NCI-H524 treated with DMSO at 0.1 percent for 48 hours (cell line): ENCODE measurements at places on chromosomes 3 and 15.

- no peak for DNase-seq
Measured at GRCh38 chr15:43241100-43241499, 20.3 kb upstream of the EPB42 start.

GRCh38 chr15:49286649-49287404 lies 116.8 kb downstream of the GALK2 start:
- DNase-seq: no peak

DNA sequence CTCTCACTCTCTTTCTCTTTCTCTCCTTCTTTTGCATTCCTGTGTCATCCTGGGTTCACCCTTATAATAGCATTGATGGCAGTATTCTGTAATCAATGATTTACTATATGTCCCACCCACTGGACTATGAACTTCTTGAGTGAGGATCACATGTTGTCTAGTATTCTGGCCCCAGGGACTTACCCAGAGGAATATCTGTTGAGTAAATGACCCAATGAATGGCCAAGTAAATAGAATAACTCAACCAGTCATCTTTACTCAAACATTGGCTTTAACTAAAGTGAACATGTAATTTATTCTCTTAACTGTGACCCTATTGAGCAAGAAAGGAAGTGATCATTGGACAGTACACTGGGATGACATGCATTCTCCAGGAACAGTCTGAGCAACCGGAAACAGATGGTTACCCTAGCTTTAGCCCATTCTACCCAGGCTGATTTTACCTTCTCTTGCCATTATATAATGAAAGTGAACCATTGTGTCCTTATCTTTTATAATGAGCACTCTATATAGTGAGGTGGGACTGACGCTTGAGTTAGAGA lies 94.5 kb upstream of the SOX14 start:
- DNase-seq: no peak

DNA sequence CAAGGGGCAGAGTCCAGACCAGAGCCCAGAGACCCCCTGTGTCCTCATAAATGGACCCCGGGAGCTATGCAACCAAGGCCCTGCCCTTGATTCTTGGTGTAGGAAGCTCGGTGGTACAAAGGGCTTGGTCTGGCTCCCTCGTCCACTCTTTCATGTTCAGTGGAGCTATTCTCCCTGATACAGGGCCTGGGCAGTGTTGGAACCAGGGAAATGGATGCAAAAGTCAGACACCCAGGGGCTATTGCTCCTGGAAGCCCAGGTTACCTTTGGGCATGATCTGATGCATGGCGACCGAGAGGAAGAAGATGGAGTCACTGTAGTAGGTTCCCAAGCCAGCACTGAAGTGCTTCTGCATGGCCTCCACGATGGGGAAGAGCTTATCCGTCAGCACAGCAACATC lies 44.5 kb downstream of the XXYLT1 start:
- DNase-seq: no peak

- no peak for DNase-seq
Measured at GRCh38 chr3:12483872-12484197, 445 bp upstream of the TSEN2 start.

DNA sequence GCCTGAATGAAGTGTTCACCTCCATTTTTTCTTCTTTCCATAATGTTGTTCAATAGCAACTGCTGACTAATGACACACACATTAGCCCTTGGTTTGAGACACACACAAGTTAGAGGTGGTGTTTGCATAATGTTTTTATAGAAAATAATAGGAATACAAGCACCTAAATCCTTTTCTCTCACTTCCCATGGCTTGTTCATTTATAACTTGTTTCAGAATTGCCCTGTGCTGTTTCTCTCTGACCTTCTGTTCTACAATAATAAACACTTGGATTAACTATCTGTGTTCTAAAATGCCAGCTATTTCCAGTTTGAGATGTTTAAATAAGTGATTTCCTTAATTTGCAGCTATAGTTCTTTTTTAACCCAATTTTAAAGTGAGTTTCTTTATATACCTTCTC lies 525.1 kb upstream of the ROBO2 start:
- DNase-seq: no peak

- DNase-seq: no peak
Measured at GRCh38 chr3:30649572-30650318, 43.3 kb downstream of the TGFBR2 start.

DNA sequence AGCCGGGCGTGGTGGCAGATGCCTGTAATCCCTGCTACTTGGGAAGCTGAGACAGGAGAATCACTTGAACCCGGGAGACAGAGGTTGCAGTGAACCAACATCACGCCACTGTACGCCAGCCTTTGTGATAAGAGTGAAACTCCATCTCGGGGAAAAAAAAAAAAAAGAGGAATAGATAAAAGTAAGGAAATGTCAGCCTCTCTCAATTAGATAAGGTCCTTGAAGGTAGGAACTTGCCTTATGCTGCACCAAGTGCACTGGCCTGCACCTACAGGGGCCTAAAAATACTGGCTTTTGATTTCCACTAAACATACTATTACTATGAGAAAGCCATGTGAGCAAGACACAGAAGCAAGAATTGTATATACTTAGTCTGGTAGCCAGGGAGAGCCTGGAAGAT lies 7.1 kb downstream of the RAF1 start:
- DNase-seq: no peak

DNA sequence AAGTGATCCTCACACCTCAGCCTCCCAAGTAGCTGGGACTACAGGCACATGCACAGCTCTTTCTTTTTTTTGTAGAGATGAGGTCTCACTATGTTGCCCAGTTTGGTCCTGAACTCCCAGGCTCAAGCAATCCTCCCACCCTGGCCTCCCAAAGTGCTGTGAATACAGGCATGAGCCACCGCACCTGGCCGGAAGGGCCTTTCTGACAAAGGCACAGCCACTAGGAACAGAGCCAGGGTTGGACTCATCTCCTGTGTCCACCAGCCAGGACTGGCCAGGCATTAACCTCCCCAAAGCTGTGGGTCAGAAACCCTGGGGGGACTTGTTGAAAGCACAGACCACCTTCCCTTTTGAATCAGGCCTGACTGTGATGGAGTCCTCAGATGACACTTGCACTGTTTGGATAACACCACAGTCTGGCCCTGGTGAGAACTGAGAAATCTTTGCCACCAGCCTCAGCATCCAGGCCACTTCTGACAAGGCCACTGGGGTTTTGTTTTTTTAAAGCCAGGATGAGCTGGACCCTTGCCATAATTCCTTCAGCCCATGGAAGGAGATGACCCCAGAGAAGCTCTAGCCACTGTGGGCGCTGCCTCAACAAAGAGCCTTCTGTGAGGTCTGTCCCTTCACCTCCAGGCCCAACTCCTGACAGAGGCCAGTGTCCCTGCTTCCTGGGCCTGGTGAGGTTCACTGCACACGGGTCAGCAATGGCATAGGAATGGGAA lies 4.8 kb downstream of the TKT start:
- no peak for DNase-seq

DNA sequence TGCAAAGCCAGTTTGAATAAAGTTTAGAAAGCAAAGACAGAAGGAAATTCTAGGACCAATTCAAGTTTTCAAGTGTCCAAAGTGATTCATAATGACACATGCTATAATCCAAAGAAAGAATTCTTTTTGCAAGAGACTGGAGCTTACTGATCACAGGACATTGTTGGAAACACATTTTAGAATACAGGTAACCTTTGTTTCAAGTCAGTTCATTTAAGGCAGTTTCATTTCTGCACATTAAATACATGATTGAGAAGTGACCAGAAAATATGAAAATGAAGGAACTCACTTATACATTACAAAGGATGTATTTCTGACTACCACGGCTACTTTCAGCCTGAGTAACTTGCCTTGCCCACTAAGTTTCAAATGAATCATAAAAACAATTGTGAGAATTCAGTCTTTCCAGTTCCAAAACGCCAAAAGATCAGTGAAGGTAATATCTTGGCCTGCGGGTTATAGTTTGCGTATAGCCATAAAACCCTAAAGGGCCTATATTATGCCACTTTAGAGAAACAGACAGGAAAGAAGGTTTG lies 48.7 kb downstream of the PRICKLE2 start:
- no peak for DNase-seq

- DNase-seq: no peak
Measured at GRCh38 chr3:172869784-172870518, 119.4 kb downstream of the ECT2 start.

- no peak for DNase-seq
Measured at GRCh38 chr3:144677103-144677502, 705.5 kb downstream of the DIPK2A start.

GRCh38 chr15:44296625-44297524 lies 8.4 kb downstream of the GOLM2 start:
- no peak for DNase-seq

- no peak for DNase-seq
Measured at GRCh38 chr15:92095693-92096092, 242.2 kb downstream of the SLCO3A1 start.
